ENCODE measurements at places on chromosomes 5 and 9.

DNA sequence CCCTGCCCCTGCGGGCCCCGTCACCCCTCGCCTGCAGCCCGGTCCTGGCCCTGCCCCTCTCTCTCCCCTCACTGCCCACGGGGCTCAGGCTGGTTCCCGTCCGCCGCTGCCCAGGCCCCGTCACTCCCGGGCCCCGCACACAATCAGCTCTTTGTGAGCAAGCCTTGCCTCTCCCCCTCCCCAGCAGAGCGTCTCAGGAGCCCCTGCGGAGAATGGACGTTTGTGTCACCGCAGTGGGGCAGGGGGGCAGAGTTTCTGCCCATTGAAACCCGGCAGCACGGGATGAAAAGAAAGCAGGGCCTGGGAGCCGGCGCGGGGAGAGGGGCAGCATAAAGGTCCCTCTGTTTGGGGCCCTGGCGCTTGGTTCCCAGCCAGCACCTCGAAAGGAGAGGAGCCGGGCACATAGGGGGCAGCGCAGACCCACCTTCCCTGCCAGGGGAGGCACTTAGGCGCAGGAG, 13.5 kb upstream of the NUP214 start:
- no peak for DNase-seq

DNA sequence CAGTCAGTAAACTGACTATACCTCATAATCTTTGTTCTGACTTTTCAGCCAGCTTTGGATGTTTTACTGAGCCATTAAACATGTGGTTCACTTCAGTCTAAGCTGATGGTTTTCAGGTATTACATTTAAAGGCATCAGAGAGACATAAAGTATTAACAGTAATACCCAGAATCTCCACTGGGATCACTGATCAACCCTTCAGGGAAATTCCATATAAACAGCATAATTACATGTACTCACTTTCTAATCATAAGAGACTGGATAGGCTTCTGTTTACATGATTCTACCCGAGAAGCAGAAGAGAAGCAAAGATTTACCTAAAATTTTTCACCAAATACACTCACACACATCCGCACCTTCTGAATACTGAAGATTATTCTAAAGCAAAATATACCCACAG, 186.7 kb upstream of the FREM1 start:
- DNase-seq: no peak

DNA sequence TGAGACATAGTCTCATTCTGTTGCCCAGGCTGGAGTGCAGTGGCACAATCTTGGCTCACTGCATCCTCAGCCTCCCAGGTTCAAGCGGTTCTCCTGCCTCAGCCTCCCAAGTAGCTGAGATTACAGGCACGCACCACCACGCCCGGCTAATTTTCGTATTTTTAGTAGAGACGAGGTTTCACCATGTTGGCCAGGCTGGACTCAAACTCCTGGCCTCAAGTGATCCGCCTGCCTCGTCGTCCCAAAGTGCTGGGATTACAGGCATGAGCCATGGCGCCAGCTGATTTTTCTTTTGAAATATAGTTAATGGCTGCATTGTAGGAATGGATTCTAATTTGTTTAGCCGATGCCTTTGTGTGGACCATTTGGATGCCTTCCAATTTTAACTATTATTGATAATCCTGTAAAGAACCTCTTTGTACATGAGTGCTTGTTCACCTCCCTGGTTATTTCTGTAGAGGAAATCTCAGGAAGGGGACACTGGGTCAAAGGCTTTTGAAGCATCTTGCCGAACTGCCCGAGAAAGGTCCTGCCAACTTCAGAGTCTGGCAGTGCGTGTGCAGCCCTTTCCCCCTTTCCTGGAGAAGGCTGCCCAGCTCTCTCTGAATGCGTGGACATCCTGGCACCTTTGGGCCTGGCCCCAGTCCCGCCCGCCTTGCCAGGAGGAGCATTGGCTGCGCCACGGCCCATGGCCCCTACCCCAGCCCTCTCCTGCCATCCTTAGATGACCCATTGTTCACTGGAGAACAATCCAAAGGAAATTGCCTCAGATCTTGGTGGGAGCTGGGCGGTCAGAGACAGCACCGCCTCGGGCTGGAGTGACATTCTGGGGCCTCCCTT, 8.9 kb upstream of the NUP214 start:
- no peak for DNase-seq

DNA sequence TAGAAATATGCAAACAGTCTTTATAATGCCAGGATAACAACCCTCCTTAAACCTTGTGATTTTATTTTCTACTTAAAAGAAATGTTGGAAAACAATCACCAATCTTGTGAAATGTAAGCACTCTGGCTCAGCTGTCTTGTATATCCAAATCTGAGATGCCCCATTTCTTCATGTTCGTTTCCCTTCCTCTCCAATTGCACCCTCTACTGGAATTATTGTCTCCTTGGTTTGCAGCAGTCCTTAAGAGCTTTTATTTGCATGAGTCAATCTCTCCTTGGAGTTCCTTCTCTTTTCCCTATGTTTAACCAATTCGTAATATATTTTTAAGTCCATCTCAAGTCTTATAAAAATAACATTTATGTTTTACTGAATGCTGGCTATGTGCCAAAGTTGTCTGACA, 362.0 kb upstream of the CDH10 start:
- no peak for DNase-seq

- DNase-seq: no peak
These were observed 797.2 kb downstream of the EFNA5 start for GRCh38 chr5:106873568-106873967.

- DNase-seq: no peak
These were observed 3.8 kb upstream of the ELAVL2 start for GRCh38 chr9:23829580-23830475.

Data from activated CD4-positive, alpha-beta T cell treated with anti-CD3 and anti-CD28 coated beads, Interleukin-2, Interleukin-6, amounts not matched to agents 100 ng/mL and 50 ng/mL, durations not matched to agents 16 hours and 8 hours (primary cell).